Spleen (tissue), 13 donors: ENCODE measurements at places on chromosomes 2 and 18. TPM values are rescaled to one million over a fixed set of nuclear protein-coding genes. Genes with fewer than 3 reads are reported as not detected.

PDCD1 gene
- 6.7 TPM for total RNA-seq

GNAL gene
- total RNA-seq = 3.3 TPM

PRKD3 gene
- 78.0 TPM for total RNA-seq

PLGLB2 gene
- 10.9 TPM for total RNA-seq

LGALSL gene
- total RNA-seq = 8.2 TPM

DNA sequence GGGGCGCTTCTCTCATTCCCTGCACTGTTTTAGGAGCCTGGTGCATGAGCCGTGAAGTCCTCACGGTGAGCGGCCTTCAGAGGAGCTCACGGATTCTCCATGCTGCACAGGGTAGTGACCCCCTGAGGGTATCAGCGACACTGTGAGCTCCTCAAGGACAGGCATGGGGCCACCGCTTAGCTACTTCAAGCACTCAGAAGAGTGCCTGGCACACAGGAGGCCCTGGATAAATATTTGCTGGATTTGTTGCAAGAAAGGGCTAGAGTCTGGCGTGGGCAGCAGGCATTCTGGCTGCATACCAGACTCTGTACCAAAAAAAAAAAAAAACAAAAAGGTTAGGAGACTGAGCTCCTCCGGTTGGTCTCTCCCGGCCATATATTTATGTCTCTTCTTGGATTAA is 5.7 kb upstream of the MBP start:
- H3K4me3 ChIP-seq = no peak overlapping the region
- H3K27ac ChIP-seq = no peak overlapping the region
- H3K4me1 ChIP-seq = peaks cover 21% of the 10 kb centered on the region
- no peak for DNase-seq
- H3K27me3 ChIP-seq = no peaks in the 10 kb centered on the region
- no peaks in the 10 kb centered on the region for H3K36me3 ChIP-seq

DNA sequence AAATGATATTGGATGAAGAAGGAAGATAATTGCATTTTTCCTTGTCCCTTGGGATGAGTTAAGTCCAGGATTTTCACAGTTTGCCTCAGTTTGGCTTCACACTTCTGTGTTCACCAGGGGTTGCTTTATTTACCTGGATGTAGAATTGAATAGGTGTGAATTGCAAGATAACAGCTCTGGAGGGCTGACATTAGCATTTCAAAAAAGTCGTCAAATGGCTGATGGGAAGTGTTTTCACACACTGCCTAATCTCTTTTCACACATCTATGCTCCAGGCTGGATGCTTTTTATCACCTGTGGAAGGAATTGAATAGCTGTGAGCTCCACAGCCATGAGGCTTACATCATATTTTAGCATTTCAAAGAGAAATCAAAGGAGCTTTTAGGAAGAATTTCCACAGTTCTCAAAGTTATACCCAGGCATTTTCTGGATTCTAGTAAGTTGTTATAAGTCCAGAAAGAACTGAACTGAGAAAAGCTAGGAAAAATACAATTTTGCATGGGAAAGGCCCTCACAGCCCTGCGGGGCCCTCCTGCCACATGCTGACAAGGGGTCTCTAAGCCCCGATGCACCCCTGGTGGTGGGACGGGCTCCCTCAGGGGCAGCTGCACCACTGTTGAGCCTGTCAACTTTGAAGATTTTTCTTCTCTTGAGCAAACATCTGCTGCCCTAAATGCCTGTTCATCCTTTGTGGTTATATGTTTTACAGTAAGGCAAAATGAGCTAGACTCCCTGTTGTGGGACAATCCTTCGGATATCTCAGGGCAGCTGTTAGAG is 43.9 kb downstream of the TEX51 start:
- H3K27me3 ChIP-seq = no peaks in the 10 kb centered on the region
- H3K4me3 ChIP-seq = no peak overlapping the region
- no peak for DNase-seq
- no peaks in the 10 kb centered on the region for H3K4me1 ChIP-seq
- H3K36me3 ChIP-seq = no peaks in the 10 kb centered on the region

- no peak overlapping the region for H3K4me3 ChIP-seq
- no peaks in the 10 kb centered on the region for H3K27me3 ChIP-seq
- H3K27ac ChIP-seq = no peak overlapping the region
- H3K4me1 ChIP-seq = no peaks in the 10 kb centered on the region
- H3K36me3 ChIP-seq = no peaks in the 10 kb centered on the region
- no peak for DNase-seq
These were observed 109.8 kb upstream of the FZD5 start for GRCh38 chr2:207879536-207879935.

DNA sequence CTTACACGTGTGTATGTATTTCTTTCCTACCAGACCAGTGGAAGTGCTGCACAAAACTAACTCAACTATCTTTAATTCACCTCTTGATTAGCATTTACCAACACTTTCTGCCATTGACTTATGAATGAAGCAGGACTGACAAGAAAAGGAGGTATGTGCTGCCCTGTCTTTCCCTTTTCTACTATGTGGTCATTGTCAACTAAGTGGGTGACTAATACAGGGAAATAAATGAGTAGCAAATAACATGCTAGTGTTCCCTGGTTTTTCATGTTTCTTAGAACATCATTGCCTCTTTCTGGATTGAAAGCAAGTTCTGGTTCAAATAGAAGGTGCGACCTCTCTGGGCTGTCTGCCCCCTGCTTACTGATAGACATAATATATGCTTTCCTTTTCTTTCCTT is 58.0 kb downstream of the LINC00305 start:
- no peaks in the 10 kb centered on the region for H3K27me3 ChIP-seq
- H3K4me1 ChIP-seq = no peaks in the 10 kb centered on the region
- H3K27ac ChIP-seq = no peak overlapping the region
- no peaks in the 10 kb centered on the region for H3K36me3 ChIP-seq

DNA sequence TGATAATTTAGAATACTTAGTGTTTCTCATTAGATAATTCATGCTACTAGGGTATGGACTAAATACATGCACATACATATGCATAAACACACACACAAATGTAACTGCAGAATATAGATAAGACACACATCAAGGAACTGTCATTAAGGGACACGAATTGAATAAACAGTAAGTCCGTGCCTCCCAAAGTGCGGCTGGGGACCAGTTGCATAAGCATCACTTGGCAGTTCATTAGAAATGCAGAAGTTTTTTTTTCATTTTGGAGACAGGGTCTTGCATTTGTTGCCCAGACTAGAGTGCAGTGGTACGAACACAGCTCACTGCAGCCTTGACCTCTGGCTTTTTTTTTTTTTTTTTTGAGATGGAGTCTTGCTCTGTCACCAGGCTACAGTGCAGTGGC is 130.0 kb upstream of the CCDC195 start:
- no peak overlapping the region for H3K27ac ChIP-seq
- H3K27me3 ChIP-seq = no peaks in the 10 kb centered on the region
- H3K36me3 ChIP-seq = peaks cover 100% of the 10 kb centered on the region

GRCh38 chr2:25756536-25756935 is 83.2 kb upstream of the DTNB start:
- no peaks in the 10 kb centered on the region for H3K4me1 ChIP-seq
- H3K27ac ChIP-seq = peak overlapping the region; percentile 3
- H3K4me3 ChIP-seq = no peak overlapping the region
- H3K36me3 ChIP-seq = peaks cover 47% of the 10 kb centered on the region
- H3K27me3 ChIP-seq = no peaks in the 10 kb centered on the region

DNA sequence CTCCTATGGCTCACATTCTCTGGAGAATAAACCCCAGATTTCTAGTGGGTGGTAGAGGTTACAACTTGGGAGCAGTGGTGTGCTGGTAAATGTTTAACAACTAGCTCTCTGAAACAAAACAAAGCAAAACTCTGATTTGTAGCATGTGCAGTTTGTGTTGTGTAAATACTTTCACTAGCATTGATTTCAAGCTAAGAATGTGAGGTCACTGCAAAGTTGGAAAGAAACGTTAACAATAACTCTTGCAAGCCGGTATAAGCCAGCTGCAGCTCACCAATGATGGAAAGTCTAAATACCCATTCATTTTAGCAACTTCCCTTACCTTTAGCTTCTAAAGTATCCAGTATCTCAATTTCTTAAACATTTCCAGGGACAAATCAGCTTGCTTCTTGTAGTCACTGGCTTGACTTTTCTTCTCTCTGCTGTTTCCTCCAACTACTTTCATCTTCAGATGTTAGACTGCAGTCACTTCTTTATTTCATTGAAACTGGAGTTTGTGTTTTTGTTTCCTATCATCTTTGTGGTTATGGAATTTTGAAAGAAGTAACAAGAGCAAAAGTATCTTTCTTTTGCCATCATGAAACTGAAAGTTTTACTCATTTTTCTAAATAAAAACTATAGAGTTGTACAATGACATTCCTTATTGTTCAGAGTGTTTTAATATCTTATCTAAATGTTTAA is 140.2 kb downstream of the PLCL1 start:
- H3K4me3 ChIP-seq = no peak overlapping the region
- no peak overlapping the region for H3K27ac ChIP-seq
- H3K4me1 ChIP-seq = no peaks in the 10 kb centered on the region
- no peaks in the 10 kb centered on the region for H3K36me3 ChIP-seq

- DNase-seq = no peak
- H3K36me3 ChIP-seq = no peaks in the 10 kb centered on the region
- H3K4me3 ChIP-seq = no peak overlapping the region
These were observed 17.7 kb upstream of the SP3 start for GRCh38 chr2:173982918-173983317.

GRCh38 chr2:234950435-234950729 is 1.4 kb upstream of the SH3BP4 start:
- H3K36me3 ChIP-seq = no peaks in the 10 kb centered on the region
- H3K4me3 ChIP-seq = no peak overlapping the region
- peaks cover 46% of the 10 kb centered on the region for H3K27me3 ChIP-seq
- H3K4me1 ChIP-seq = peaks cover 41% of the 10 kb centered on the region
- H3K27ac ChIP-seq = no peak overlapping the region

DNA sequence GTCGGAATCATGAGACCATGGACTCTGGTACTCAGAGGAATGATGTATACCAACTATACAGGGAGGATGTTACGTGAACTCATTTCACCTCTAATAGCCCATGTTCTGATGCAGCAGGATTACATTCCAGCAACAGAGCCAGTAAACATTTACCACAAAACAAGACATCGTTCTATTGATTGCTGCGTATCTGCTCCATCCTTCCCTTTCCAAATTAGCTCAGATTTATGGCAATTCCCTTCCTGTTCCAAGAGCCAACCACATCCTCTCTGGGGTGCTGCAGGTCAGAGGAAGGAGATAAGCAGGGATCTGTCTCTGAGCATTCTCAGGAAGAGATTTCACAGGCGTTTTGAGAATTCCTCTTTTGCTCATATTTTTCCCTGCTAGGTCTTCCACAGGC is 98.3 kb downstream of the KLF7 start:
- H3K27ac ChIP-seq = peak overlapping the region; percentile 4
- no peak for DNase-seq
- no peak overlapping the region for H3K4me3 ChIP-seq
- no peaks in the 10 kb centered on the region for H3K27me3 ChIP-seq
- peaks cover 8% of the 10 kb centered on the region for H3K4me1 ChIP-seq
- no peaks in the 10 kb centered on the region for H3K36me3 ChIP-seq
